Stimulated activated effector memory CD8-positive, alpha-beta T cell treated with anti-CD3 and anti-CD28 coated beads, Interleukin-12 subunit alpha, Interleukin-12 subunit beta, amount 100 ng/mL, for 72 hours (primary cell): ENCODE measurements at places on chromosomes 1 and 21.

- no peak for DNase-seq
Measured at GRCh38 chr1:39671793-39672550, at the start of gene NT5C1A. TSS of gene NT5C1A (minus strand) at chr1:39672107. CDS start at chr1:39672038, 69 bp downstream.

DNA sequence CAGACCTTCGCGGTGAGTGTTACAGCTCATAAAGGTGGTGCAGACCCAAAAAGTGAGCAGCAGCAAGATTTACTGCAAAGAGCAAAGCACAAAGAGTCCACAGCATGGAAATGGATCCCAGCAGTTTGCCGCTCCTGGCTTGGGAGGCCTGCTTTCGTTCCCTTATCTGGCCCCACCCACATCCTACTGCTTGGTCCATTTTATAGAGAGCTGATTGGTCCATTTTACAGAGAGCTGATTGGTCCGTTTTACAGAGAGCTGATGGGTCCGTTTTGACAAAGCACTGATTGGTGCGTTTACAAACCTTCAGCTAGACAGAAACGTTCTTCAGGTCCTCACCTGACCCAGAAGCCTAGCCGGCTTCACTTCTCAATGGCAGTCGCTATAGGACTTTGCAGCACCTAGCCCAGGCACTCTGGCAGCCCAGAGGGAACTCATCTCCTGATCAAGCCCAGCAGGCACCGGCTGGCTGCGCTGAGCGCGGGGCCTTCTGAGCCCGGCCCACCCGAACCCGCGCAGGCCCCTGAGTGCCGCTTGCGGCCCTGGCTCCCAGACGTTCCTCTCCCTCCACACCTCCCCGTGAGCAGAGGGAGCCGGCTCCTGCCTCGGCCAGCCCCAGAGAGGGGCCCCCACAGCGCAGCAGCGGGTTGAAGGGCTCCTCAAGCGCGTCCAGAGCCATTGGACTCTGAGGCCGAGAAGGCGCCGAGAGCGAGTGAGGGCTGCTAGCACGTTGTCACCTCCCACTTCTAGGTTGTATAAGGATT, 200.3 kb downstream of the LMO4 start:
- DNase-seq: no peak

GRCh38 chr21:45109831-45110492, 35.6 kb downstream of the ADARB1 start:
- DNase-seq: no peak

- DNase-seq: no peak
Measured at GRCh38 chr1:15939181-15940109, 36.5 kb downstream of the ZBTB17 start.

DNA sequence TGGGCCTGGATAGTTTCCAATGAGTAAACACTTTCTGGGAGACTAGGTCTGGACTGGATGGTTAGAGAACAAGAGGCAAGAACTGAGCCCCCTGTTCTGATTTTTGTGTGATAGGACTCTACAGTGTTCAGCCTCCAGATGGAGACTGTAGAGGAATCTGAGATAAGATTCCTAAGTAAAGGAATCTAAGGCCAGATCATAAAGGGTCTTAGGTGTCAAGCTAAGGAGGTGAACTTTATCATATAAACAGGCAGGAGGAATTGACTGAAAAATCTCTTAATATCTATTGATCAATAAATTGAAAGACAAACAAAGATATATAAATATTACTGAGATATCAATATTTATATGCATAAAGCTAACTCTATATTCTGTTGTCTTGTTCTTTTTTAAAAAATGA, 449.1 kb upstream of the DAB1 start:
- DNase-seq: no peak

DNA sequence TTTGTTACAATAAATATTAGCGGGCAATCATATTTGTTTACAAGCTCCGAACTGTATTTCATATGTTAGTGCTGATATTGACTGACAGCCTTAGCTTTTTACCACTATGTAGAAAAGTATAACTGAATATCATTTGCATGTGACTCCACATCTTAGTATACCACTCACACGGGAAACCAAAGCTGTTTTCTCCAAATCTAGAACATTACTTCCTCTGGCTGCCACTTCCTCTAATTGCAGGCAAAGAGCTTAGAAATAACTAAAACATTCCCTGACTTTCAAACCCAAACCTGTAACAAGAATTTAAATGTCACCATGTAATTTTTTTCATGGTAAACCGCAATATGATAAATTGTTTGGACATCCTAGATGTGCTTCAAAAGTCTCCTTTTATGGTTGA, 174.7 kb downstream of the LBR start:
- no peak for DNase-seq

DNA sequence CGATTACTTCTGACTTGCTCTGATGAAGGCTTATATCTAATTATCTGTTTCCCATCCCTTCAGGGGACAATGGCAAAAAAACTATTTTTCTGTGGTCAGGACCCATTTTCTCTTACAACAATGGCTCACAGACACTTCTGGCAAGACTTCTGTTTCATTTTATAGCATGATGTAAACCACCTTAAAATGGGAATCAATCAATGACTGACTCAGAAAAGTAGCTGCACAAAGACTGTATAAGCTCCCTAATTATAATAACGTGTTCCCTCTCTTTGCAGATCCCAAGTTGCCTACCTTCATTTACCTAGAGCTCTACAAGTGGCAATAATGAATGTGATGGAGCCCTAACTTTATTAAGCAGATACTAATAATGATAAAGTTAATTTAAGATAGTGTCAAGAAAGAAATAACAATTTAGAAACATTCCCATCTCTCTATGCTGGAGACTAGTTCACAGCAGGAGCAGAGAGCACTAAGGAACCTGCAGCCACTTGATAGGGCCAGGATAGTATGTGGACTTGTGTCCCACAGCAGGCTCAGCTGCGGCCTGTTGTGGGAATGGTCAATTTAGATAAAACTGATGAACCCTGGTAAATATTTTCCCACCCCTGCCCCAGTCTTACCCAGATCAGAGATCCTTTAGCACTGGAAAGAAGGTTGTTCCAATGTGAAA, 538 bp downstream of the GBP2 start:
- DNase-seq: no peak

DNA sequence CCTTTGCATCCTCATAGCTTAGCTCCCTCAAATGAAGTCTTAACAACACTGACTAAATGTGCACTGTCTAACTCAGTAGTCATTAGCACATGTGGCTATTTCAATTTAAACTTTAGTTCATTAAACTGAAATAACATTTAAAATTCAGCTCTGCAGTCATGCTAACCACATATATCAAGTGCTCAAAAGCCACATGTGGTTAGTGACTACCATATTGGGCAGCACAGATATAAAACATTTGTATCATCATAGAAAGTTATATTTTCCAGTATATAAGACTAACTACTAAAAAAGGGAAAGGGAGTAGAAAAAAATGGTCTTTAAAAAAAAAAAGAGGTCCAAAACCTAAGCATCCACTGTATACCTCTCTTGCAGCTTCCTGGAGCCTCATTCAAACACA, 64.1 kb downstream of the SETD4 start:
- DNase-seq: no peak

- DNase-seq: no peak
Measured at GRCh38 chr1:37995751-37996345, 6.0 kb upstream of the SF3A3 start.

GRCh38 chr1:234769986-234770795, 160.2 kb upstream of the IRF2BP2 start:
- DNase-seq: no peak

GRCh38 chr1:150148837-150149270, 862 bp upstream of the PLEKHO1 start:
- no peak for DNase-seq

- no peak for DNase-seq
Measured at GRCh38 chr1:36008546-36009197, 75.2 kb upstream of the TEKT2 start.

GRCh38 chr1:37177230-37177864, 143.0 kb upstream of the GRIK3 start:
- DNase-seq: no peak

- no peak for DNase-seq
Measured at GRCh38 chr1:28915031-28915895, 894 bp downstream of the EPB41 start.

- no peak for DNase-seq
Measured at GRCh38 chr1:11967028-11967547, 13.2 kb upstream of the MFN2 start.

GRCh38 chr1:171248841-171249240, 547 bp downstream of the FMO1 start:
- DNase-seq: no peak

- no peak for DNase-seq
Measured at GRCh38 chr1:115239426-115239825, 98.6 kb downstream of the NGF start.

DNA sequence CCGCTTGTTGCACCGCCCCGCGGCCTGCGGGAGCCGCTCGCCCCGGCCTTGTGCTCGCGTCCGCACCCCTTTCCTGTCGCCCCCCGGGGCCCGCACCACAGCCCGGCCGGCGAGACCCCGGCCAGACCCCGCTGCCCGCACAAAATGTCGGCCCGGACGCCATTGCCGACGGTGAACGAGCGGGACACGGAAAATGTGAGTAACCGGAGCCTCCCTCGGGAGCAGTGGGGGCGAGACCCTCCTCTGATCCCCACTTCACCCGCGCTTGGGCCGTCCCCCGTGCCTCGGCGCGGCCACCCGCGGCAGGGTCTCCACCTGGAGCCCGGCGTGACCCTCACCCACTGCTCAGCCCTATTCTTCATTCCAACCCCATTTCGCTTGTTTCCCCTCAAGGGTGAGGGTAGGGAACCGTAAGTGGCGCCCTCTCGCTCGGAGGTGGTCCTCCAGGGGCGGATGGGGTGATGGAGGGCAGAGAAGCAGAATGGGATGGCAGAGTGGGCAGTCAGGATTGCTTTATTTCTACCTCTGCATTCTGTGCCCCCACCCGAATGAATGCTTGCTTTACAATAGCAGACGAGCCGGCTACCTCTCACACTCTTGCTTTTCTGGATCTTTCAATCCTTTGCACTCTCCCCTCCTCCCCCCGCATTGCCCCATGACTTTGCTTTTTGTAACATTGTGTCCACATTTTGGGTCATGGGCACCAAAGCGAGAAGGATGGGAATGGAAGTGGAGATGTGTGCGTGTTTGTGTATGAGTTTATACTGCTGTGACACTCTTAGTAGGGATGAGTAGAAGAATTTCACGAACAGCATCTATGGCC, 954 bp downstream of the MARK1 start:
- DNase-seq: no peak

- DNase-seq: no peak
Measured at GRCh38 chr1:23577056-23578004, 18.0 kb upstream of the ID3 start.

- DNase-seq: no peak
Measured at GRCh38 chr1:2645776-2646175, 13.0 kb upstream of the MMEL1 start.

DNA sequence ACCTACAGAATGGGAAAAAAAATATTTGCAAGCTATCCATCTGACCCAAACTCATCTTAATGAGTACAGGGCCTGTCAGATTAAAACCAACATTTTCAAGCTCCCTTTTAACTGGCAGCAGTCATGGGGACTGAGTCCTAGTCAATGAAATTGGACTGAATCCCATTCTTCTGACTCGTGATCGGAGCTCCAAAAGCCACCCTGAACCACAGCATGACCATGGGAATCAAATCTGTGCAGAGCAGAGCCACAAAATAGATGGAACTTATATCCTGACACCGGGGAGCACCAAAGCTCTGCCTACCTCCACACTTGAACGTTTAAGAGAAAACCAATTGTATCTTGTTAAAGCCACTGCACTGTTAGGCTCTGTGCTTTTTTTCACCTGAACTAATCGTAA, 5.0 kb upstream of the RWDD3 start:
- DNase-seq: no peak

GRCh38 chr1:75630004-75630594, 19.2 kb upstream of the SLC44A5 start:
- no peak for DNase-seq

- no peak for DNase-seq
Measured at GRCh38 chr1:65757531-65757930, 35.2 kb upstream of the PDE4B start.

DNA sequence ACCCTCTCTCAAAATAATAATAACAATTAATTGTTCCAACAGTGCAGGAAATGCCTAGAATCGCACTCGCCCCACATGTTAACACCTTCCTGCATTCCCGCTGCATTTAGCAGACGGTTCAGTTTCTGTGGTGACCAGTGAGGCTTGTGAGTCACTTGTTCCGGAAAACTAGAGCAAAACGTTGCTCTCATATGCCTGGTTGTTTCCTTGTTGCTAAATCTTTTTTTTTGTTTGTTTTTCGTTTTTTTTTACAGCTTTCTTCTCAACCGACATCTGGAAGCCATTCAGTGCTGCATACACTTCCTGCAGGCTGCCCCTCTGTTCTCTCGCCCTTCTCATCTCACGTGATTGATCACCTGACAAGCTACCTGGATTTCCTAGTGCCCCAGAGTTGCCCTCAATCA, 56.9 kb upstream of the TMPRSS2 start:
- no peak for DNase-seq

DNA sequence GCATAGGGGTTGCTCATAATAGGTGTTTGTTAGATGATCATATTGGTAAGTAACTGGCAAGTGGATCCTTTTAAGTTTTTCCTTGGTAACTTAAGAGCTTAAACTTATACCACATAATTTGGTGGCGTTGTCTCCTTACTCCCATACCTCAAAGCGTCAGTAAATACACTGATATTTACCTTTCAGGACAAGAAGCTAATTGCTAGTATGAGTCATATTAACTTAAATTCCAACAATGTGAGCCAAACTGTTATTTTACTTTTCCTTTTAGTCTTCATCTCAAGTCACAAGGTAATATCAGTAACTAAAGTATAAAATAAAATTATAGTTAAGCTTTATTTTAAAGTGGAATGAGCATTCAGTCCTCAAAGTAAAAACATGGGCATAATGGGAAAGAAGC, 9.0 kb upstream of the SH3GLB1 start:
- no peak for DNase-seq
